ENCODE measurements at places on chromosomes 1 and 21.
A peak's percentile ranks its signal among the peaks of the same experiment; 100 is the strongest.

- DNase-seq, result no peak
Observed at GRCh38 chr21:40681164-40681859, 165.6 kb downstream of the DSCAM start.

DNA sequence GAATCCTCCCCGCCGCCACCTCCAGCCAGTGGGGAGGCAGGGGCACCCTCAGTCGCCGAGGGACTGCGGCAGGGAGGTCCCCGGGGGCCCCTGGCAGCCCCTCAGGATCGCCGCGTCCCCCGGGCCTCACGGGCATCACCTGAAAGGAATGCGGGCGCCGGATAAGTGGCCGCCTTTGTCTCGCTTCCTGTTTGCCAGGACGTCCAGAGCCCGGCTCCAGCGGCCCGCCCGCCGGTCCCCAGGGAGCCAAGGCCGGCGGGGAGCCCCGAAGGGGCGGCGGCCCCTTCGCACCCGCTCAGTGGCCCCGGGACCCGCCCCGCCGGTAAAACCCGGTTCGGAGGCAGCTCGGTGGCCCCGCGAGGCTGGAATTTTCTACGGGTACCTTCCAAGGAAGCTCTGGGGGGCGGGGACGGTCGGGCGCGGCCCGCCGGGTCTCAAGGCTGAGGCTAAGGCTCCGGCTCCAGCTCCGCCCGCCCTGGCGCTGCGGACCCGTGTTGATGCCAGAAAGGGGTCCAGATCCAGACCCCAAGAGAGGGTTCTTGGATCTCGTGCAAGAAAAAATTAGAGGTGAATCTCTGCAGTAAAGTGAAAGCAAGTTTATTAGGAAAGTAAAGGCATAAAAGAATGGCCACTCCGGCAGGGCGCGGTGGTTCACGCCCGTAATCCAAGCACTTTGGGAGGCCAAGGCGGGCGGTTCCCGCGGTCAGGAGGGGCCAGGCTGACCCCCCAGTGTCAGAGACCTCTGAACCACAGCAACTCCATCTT is 12.6 kb downstream of the TINAGL1 start:
- DNase-seq, result peak; percentile 53

GRCh38 chr1:63866084-63866483 is 92.3 kb downstream of the ROR1 start:
- DNase-seq, result no peak

GRCh38 chr1:151007853-151008243 is 401 bp upstream of the PRUNE1 start:
- DNase-seq, result no peak

DNA sequence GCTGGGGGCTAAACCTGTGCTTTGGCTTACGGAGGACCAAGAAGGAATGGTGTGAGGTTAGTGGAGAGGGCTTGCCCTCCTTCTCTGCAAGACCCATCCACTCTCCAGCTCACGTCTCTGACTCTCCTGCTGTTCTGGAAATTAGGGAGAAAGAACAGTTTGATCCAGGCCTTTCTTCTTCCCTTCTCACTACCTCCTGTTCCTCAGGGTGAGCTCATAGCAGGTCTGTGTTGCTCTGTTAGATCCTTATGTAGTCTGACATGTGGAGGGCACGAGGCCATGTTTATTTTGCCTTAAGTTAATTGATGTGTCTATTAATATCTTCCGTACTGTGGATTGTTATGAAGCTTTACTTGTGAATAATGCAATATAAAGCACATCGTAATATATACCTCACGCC is 315.0 kb downstream of the GRIK1 start:
- DNase-seq, result no peak

GRCh38 chr21:45852886-45853400 is 128.6 kb upstream of the COL6A1 start:
- no peak for DNase-seq

- no peak for DNase-seq
Observed at GRCh38 chr1:155072531-155073289, 5.9 kb upstream of the EFNA3 start.

GRCh38 chr1:187631984-187632383 is 803.2 kb downstream of the PLA2G4A start:
- no peak for DNase-seq

DNA sequence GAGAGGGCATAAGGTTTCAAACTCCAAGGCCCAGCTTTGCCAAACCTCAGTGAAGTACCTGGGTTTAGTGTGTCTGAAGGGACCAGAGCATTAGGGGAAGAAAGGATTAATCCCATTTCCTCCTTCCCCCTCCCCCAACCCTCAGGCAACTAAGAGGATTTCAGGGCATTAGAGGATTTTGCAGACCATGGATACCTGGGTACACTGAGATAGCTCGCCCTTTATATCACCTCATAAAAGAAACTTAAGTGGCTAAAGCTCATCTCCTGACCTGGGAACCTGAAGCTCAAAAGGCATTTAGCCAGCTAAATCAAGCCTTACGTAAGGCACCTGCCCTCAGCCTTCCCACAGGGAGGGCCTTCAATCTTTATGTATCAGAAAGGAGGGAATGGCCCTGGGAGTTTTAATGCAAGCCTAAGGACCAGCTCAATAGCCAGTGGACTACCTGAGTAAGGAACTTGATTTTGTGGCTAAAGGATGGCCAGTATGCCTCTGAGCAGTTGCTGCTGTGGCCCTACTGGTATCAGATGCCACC is 26.4 kb upstream of the SMYD3 start:
- DNase-seq, result no peak

GRCh38 chr21:38986406-38986805 is 180.7 kb downstream of the ETS2 start:
- no peak for DNase-seq

DNA sequence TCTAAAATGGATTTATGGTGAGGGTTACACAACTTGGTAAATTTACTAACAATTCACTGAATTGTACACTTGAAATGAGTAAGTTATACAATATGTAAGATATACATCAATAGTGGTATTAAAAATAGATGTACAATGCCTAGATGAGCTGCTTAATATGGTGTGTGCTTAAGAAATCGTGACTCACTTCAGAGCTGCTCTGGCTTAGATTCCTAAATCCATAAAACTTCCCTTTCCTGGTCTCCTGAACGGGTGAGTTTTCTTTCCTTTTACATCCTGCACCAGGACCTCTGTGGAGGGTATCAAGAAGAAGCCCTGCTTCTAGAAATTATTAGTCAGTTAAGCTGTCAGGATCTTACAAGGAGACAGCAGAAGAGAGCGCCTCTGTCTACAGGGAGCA is 30.4 kb downstream of the H3-3A start:
- no peak for DNase-seq

GRCh38 chr21:35342440-35342839 is 293.3 kb upstream of the RUNX1 start:
- DNase-seq, result no peak

DNA sequence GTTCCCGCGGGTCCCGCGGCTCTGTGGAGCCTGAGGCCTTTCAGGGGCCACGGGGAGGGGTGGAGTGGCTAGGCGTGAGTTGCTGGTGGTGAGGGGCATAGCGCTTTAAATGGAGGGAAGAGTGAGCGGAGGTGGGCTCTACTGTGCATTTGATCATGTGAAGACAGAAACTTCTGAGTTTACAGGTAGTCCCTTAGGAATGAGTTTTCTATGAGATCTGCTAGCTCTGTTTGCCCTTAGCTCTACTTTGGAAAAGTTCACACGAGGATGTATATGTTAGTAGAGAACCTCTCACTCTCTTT is 593 bp downstream of the ST6GALNAC3 start:
- no peak for DNase-seq

All from endothelial cell (in vitro differentiated cells).